ENCODE measurements at places on chromosomes 16 and 17.

- DNase-seq = no peak
Measured at GRCh38 chr17:14792746-14793145, 472.4 kb downstream of the PMP22 start.

GRCh38 chr16:51919736-51920135 lies 627.2 kb downstream of the TOX3 start:
- no peak for DNase-seq

GRCh38 chr16:397736-398332 lies 835 bp downstream of the NME4 start:
- peak; percentile 76 for DNase-seq

- no peak for DNase-seq
Measured at GRCh38 chr16:86074651-86075487, 175.9 kb downstream of the IRF8 start.

DNA sequence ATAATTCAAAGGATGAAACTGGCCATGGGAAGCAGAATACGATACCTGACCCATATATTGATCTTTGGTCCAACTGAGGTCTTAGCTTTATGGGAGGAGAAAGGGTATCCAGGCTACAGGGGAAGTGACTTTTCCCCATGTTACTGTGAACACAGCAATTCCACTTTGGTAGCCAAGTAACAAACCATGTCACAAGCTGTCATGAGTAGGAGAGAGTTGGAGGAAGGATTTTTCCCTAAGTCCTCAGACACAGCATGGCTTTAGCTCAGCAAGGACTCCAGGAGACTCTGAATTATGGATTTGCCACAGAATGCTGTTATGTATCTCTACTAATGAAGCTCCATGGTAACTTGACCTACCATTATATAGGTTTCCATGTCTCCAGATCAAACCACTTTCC lies 56.5 kb upstream of the GNAO1 start:
- DNase-seq = no peak

Data from Right ventricle myocardium inferior (tissue), 1 donor.